ENCODE measurements at places on chromosomes 11 and 22.
A peak's percentile ranks its signal among the peaks of the same experiment; 100 is the strongest.

DNA sequence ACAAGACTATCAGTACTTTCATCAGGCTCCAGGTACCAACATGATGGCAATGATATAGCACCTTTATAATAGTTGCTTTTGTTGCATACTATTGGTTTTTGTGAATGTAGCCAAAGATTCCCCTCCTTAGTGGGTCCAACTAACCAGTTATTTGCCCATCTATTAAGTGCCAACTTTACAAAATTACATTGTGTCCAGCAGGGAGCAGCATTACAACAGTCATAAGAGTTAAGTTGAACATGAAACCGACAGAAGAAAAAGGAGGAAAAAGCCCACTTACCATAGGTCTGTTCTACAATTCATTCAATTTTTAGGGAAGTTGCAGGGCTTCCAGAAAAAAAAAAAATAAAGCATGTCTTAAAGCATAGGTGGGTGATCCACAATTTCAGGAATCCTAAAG lies 21.6 kb downstream of the IMMP1L start:
- no peak for DNase-seq

DNA sequence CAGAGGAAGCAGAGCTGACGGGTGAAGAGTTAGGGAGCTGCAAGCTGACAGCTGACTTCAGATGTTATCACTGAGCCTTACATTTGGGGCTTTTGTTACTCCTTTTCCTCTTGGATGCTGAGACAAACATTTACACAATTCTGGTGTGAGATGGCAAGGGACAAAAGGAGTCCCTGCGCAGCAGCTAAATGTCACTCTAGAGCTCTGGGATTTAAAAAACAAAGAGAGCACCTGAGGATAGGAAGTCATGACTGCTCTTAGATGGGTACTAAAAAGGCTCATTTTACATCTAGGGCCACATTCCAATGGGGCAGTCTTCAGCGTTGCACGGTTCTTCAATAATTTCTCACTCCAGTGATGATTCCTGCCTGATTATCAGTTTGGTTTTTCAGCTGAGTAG lies 204.5 kb downstream of the RAB38 start:
- DNase-seq: no peak

- DNase-seq: no peak
Measured at GRCh38 chr22:48520207-48520606, 1307.5 kb downstream of the BRD1 start.

DNA sequence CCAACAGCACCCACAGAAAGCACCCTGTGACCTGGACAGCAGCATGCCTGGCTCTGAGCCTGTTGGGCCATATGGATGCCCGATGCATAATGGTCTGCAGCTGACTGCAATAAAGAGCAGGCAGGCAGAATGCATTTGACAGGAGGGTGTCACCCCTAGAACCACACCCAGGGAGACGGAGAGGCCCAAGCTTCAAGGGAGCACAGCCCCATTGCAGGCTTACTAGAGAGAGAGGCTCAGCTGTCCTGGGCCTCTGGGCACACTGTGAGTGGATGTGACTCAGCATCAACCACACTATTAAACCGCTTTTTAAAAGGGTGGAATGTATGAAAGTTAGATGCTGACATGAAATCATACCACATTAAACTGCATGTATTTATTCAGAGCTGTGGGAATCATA lies 365.3 kb downstream of the CTTN start:
- DNase-seq: no peak

GRCh38 chr11:61477727-61478148 lies 30.8 kb upstream of the LRRC10B start:
- peak; percentile 25 for DNase-seq

- DNase-seq: no peak
Measured at GRCh38 chr11:75135651-75136050, 15.3 kb upstream of the SLCO2B1 start.

DNA sequence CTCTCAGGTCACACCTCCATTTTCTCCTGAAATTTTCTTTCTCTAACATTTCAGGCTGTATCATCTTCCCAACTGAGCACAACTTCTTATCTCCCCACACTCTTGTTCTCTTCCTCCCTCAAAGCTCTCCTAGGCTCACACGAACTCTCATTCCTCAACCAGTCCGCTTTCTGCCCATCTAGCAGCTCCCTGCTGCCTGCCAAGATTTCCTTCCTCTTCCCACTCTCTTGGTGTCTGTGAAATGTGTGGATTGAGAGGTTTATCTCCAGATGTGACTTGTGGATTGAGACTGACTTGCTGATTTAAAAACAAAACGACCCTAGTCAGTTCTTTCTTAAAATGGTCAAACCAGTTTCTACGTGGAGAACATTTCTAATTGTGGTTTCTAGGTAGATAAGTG lies 106.3 kb downstream of the MTNR1B start:
- no peak for DNase-seq

Measured in NCI-H345 (cell line).